ENCODE measurements at places on chromosomes 3 and 15. TPM values are rescaled to one million over a fixed set of nuclear protein-coding genes. Genes with fewer than 3 reads are reported as not detected.

SERPINI1 gene
- total RNA-seq = 0.33 TPM

LPP gene
- total RNA-seq = 74.5 TPM

NDN gene
- 38.2 TPM for total RNA-seq

DGKG gene
- 0.29 TPM for total RNA-seq

SV2B gene
- 2.3 TPM for total RNA-seq

TICRR gene
- 6.2 TPM for total RNA-seq

POLQ gene
- total RNA-seq = 2.3 TPM

ACTRT3 gene
- 4.9 TPM for total RNA-seq

RCN2 gene
- total RNA-seq = 39.2 TPM

PLSCR5 gene
- total RNA-seq = not detected

ADAMTS9 gene
- total RNA-seq = 54.9 TPM

ZXDC gene
- total RNA-seq = 24.9 TPM

C3orf85 gene
- total RNA-seq = not detected

LRRC49 gene
- total RNA-seq = 4.9 TPM

HACL1 gene
- total RNA-seq = 29.9 TPM

CCRL2 gene
- total RNA-seq = 5.6 TPM

CFAP44 gene
- 4.9 TPM for total RNA-seq

ITIH1 gene
- total RNA-seq = not detected

HIGD2B gene
- not detected for total RNA-seq

CD200R1 gene
- total RNA-seq = not detected

SLC6A1 gene
- not detected for total RNA-seq

AADACL2 gene
- not detected for total RNA-seq

CLEC3B gene
- total RNA-seq = 2.6 TPM

PLCH1 gene
- 0.33 TPM for total RNA-seq

All from vein endothelial cell (primary cell).